Bronchial epithelial cell (primary cell): ENCODE measurements at places on chromosomes 2 and 18.

GRCh38 chr2:75200140-75201096, 1.1 kb upstream of the TACR1 start:
- DNase-seq = peak; percentile 21

- DNase-seq = no peak
Observed at GRCh38 chr2:160368988-160369930, 124.3 kb downstream of the RBMS1 start.

DNA sequence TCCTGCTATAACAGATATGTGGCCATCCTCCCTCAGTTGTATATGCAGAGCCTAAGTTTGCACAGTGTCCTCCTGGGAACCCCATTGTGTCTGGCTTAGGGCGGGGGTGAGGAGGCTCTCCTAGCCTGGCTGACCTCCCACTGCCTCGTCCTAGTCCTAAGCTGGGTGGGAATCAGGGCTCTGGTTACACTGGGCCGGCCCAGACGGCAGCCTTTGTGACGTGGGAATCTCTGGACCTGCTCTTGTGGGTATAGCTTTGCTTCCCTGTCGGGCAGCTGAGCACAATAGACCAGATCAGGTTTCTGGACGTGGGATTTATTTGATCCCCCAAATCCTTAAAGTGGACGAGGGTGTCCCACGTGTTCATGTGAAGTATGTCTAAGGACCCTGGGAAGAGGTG, 2.9 kb downstream of the ACKR3 start:
- DNase-seq = no peak

DNA sequence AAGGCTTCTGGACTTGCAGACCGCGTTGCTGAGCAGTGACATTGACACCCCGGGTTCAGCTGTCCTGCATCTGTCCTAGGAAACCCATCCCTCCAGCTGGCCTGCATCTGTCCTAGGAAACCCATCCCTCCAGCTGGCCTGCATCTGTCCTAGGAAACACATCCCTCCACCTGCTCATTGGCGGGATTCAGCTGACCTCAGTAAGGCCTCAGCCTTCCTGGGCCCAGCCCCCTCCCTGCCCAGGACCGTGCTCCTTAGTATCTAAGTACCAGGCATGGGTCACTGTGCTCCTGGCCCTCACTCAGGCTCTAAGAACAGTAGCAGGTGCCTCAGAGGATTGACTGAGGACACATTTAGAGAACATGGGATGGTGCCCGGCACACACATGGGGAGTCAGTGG, 1.2 kb downstream of the MLPH start:
- no peak for DNase-seq

DNA sequence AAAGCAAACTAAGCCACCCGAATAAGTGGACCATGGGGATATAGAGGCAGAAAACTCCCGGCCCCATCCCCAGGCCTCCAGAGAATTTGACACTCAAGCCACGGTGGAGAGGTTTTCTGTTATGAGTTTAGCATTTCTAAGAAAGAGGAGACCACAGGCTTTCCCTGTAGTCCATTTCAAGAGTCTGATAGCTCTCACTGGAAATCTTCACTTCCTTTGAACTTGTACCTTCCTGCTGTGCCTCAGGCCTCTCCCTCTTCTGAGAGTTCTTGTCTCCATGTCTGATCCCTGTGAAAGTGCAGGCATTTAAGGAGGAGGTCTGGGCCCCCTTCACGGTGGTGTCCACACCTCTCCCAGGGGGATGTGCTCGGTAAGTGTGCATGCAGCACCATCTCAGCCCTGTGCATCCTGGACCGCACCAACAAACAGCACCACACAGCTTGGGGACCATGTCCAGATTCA, 113.7 kb downstream of the BCL2 start:
- DNase-seq = no peak

- DNase-seq = no peak
Observed at GRCh38 chr2:10183146-10183675, 60.7 kb downstream of the RRM2 start.

GRCh38 chr2:9554921-9555296, 721 bp downstream of the ADAM17 start:
- DNase-seq = peak; percentile 75
